ENCODE measurements at places on chromosomes 6 and 20.

DNA sequence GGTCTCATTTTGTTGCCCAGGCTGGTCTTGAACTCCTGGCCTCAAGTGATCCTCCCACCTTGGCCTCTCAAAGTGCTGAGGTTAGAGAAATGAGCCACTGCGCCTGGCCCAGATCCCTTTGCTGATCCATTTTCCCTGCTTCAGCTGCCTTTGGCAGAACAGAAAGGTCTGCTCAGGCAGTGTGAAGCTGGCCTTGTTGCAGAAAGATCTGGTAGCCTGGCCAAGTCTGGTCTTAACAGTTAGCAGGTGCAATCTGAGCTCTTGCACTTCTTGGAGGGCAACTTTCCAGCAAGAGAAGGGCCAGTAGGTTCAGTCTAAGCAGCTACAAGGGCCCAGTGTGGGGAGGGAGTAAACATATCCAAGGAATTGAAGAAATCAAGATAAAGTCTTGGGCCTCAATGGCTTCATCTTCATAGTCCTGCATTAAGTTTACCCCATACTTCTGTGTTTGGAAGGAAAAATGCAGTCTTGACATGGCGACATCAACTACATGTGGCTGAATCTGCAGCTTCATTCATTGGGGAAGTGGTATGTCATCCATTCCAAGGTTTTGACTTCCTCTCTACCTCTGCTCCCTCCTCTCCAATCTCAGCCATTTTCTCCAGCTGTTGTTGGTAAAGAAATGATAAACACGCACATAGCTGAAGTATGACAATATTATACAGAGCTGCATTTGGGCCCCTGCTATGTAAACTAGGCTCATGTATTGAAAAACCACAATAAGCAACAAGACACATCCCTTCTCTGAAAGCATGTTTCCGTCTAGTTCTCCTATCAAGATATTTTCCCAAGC lies 39.0 kb upstream of the NEDD9 start:
- no peak for DNase-seq

- no peak for DNase-seq
Measured at GRCh38 chr6:121809211-121809610, 373.8 kb downstream of the GJA1 start.

- DNase-seq = no peak
Measured at GRCh38 chr6:137787016-137787415, 80.0 kb upstream of the TNFAIP3 start.

DNA sequence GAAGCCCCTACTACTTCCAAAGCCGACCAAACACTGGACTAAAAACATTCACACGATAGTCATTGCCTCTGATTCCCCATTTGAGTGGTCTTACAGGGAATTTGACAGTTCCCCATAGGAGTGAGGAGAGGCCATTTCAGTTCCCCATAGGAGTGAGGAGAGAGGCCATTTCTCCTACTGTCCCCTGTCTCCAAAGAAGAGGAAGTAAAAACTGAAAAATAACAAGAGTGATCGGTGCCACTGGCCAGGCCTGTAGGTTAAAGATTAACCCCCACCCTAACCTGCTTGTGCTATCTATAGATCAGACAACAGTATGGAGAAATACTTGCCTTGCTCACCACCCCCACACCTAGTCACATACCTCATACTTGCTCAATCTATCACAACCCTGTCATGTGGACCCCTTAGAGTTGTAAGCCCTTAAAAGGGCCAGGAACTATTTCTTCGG lies 204.0 kb upstream of the MOCS1 start:
- DNase-seq = no peak

Measured in breast epithelium (tissue), 4 donors.